Stimulated activated CD4-positive, alpha-beta T cell treated with anti-CD3 and anti-CD28 coated beads, Interleukin-2, amount 100 ng/mL, for 48 hours (primary cell): ENCODE measurements at places on chromosomes 3 and 15.

- DNase-seq = no peak
Observed at GRCh38 chr15:80310776-80311175, 58.8 kb upstream of the CTXND1 start.

DNA sequence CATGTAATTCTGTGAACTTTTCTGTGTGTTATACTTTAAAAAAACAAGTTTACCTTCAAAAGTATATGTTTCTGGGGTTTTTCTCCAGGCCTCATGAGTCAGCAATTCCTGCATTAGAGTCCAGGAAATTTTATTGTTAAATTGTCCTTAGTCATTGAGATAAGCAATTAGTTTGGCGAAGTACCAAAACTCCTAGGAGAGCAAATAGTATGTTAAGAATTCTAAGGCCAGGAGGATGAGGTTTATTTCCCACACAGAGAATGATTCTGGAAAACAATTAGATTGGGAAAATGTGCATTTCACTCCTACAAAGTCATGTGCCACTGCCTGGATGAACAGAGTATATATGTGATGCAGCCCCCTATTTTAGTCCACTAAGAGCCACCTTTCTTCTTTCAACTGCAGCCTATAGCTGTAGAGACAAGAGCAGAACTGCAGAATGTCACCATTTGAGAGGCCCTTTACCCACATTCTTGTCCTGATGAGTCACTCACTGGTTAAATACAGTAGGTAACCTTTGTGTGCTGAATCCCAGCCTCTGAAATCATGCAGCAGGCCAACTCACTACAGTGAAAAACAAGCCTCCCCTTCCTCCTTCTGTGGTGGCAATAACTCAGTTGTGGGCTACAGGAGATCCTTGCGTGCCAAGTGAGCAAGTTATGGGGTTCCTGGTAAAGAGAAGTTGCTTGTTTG lies 452.8 kb upstream of the THBS1 start:
- DNase-seq = no peak

DNA sequence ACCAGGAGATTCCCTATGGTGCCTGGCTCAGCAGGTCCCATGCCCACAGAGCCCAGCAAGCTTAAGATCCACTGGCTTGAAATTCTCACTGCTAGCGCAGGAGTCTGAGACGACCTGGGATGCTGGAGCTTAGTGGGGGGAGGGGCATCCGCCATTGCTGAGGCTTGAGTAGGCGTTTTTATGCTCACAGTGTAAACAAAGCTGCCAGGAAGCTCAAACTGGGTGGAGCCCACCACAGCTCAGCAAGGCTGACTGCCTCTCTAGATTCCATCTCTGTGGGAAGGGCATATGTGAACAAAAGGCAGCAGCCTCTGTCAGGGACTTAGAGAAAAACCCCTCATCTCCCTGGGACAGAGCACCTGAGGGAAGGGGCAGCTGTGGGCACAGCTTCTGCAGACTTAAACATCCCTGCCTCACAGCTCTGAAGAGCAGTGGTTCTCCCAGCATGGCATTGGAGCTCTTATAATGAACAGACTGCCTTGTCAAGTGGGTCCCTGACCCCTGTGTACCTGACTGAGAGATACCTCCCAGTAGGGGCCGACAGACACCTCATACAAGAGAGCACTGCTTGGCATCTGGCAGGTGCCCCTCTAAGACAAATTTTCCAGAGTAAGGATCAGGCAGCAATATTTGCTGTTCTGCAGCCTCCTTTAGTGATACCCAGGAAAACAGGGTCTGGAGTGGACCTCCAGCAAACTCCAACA lies 231.5 kb upstream of the SETMAR start:
- DNase-seq = no peak

DNA sequence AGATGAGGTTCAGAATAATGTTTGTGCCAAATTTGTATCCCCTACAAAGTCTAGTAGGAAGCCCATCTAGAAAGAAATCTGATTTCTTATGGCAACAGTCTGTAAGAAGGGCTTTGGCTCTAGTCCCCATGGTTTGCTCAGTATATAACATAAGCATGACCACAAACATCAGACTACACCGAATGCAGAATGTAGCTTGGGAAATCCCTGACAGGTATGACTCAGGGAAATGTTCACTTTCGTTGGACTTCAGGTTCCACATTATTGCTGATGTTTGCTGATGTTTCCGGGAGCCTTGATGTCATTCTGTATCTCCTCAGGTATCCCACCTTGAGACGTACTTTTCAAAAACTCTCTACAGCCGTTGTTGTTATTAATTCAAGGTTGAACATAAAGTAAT lies 304.4 kb upstream of the TGFBR2 start:
- DNase-seq = no peak

DNA sequence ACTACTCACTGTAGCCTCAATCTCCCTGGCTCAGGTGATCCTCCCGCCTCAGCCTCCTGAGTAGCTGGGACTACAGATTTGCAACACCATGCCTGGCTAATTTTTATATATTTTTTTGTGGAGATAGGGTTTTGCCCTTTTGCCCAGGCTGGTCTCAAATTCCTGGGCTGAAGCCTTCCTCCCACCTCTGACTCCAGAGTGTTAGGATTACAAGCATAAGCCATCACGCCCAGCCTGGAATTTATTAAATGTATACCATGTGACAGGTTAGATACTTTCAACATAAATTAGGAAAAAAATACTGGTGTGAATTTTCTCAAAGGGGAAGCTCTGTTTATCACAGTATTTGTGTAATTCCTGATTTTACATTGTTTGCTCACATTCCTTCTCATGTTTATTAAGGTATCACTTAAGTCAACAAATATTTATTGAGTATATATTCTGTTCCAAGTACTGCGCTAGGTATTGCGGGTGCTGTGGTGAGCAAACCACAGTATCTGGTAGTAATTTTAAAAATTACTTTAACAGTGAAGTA lies 24.8 kb downstream of the PPP4R2 start:
- DNase-seq = no peak

GRCh38 chr15:74712311-74712710 lies 13.0 kb downstream of the CYP1A1 start:
- DNase-seq = no peak

- DNase-seq = no peak
Observed at GRCh38 chr3:163951397-163951987, 1126.8 kb downstream of the SI start.

GRCh38 chr3:52835766-52836470 lies 1.1 kb upstream of the MUSTN1 start:
- no peak for DNase-seq

GRCh38 chr15:57364282-57365007 lies 11.9 kb upstream of the CGNL1 start:
- DNase-seq = no peak

GRCh38 chr3:19149368-19149767 lies 1.1 kb downstream of the KCNH8 start:
- DNase-seq = no peak

DNA sequence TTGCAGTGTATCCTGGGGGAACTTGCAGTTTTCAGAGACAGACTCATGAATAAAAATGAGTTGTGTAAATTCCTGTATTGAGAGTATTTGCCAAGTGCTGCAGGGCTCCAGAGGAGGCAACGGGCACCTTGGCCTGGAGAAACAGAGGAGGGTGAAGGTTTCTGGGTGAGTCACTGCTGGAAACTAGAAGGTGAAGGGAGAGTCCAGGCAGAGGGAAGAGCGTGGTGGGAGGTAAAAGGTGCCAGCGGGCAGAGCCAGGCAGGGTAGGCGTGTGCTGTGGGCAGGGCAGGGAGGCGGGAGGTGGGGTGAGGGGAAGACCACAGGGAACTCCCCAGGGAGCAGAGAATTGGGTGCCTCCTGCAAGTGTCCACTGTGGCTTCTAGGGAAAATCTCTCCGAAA lies 120.8 kb downstream of the SLCO3A1 start:
- no peak for DNase-seq

DNA sequence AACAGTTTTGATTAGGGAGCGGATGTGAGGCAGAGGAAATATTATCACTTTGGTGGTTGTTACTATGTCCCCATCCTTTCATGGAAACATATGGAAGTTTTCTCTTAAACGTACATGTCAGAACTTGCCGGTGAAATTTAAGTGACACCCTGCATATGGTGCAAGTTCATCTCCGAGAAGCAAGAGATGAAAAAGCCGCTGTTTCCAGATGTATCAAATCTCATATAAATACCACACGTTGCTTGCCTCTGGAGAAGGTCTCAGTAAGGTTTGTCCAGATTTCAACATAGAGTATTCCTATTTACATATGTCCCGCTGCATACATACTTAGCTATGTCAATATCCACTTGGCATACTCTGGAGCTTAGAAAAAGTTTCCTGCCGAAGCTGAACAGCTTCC lies 172.2 kb upstream of the ICE2 start:
- no peak for DNase-seq

DNA sequence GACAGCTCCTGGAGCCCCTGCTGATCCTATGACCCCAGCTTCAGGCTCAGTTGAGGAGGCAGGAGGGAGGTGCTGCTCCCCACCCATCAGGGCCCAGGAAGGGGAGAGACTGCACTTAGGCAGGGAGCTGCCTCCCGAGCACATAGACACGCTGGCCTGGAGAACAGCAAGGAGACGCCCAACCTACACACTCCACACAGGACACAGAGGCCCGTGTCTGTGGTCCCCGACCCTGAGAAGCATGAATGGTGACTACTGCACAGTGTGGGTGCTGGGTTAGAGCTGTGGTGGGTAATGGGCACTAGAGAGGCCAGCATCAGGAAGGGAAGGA lies 1.1 kb upstream of the HHATL start:
- DNase-seq = no peak

DNA sequence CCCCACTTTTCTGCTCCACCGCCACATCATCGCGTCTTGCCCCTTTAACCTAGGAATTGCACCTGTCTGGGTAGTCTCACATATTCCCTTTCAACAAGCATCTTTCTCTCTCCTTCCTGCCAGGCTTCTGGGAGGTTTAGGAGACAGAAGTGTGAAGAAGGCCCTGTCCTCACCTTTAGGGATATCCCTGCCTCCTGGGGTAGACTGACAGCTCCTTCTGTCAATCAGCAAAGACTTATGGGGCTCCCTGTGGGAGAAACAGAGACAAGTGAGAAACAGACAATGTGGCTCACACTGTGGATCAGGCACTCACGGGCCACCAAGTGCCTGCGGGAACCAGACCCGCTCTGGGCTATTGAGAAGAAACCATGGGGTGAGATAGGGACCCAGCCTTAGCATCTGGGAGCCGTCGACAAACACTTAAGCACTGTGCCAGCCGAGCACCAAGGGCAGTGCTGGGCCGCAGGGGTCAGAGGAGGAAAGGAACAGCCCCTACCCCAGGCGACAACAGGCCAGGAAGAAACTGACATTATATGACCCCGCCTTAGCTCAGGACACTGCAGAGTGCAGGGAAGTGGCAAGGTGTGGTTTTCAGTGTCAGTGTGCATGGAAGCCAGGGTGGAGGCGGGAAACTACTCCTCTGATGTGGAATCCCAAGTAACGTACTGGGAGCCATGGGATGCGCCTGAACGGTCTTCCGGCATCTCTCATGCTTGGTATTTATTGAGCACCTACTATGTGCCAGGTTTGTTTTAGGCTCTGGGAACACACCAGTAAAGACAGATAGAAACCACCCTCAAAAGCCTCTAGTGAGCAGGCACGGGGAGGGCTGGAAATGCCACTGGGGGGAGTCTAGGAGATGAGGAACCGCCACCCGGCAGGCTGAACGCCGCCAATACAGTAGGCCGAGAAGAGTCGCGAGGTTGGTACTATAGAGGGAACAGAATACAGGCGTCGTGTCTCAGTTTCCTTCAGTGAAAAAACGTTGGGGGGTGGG lies 1.8 kb downstream of the EFCC1 start:
- DNase-seq = no peak

DNA sequence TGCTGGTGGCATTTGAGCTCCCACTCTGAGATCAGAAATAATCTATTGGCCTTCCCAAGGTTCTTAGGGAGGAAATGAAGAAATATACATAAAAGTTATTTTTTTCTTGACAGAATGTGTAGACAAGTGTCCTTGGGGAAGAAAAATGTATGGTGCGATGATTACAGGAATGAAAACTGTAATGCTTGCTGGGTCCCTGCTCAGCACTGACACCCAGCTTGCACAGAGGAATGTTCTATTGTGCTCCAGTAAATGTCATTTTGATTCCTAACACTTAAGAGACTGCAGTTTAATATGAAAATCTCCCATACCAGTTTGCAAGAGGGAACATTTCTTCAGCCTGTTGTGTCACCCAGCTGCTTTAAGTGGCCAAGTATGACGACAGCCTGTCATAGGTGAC lies 271.3 kb upstream of the TPM1 start:
- DNase-seq = no peak

- DNase-seq = no peak
Observed at GRCh38 chr3:160448845-160449635, 546 bp downstream of the TRIM59 start.

DNA sequence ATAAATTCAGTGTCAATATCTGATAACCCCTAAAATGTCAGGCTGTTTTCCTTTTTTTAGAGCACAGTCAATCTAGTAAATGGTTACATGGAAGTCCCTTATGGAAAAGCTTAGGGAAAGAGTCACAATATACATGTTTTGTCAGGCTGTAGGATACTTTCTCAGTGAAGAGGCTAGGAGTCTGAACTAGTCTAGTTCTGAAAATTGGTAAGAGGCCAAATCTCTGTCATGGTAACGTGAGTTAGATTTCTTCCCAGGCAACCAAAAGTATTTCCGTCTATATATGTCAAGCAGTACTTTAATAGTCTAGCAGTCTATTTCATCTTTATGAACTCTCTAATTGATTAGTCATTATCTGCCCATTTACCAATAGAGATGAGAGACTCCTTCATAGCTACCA lies 215.9 kb upstream of the LRRC3B start:
- no peak for DNase-seq

DNA sequence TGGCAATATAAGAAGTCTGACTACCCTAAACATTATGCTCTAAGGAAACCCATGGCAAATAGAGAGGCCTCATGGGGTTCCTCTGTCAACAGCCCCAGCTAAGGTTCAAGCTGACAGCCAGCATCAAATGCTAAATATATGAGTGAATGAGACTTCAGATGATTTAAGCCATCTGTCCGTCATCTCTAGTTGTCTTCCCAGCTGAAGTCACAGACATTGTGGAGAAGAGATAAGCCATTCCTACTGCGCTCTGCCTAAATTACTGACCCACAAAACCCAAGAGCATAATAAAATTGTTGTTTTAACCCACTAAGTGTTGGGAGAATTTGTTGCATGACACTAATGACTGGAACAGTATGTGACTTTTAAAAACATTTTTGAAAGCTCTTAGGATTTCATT lies 87.3 kb upstream of the IGSF10 start:
- no peak for DNase-seq

DNA sequence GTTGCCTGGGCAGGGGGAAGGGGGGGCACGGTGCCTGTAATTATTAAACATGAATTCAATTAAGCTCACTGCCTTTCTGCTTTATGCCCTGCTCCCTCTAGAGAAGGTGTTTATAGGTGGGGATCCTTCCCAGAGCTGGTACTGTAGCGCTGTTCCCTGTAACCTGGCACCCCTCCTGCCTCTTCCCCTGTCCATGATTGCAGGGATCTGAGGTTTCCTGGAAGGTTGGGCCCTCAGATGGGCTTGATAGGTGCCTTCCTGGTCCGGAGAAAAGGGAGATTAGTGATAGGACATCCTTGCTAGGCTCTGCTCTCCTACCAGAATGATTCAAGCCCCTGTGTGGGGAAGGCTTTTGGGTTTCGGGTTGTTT lies 2.1 kb upstream of the FAM131A start:
- DNase-seq = no peak
